Stimulated activated CD4-positive, alpha-beta T cell treated with anti-CD3 and anti-CD28 coated beads, Interleukin-4, amount 100 ng/mL, for 1 hour (primary cell): ENCODE measurements at places on chromosomes 5 and 9.
A peak's percentile ranks its signal among the peaks of the same experiment; 100 is the strongest.

- DNase-seq = no peak
Measured at GRCh38 chr9:87872079-87872624, 10.5 kb upstream of the SPATA31E1 start.

DNA sequence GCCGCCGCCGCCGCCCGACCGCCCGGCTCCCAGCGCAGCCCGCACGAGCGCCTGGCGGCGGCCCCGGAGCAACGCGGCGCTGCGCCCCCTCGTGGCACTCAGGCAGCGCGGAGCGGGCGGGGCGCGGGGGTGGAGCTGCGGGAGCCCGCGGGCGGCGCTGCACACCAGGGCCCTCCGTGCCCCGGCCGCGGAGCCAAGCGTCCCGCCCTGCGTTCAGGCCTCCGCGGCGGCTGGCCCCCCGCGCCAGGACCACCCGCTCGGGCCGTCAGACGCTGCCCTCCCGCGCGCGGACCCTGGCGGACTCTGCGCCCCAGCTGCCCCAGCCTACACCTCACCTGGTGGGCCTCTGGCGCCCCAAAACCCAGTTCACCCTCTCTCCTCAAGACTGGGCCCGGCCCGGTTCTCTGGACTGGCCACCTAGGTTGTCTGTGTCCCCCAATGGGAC lies at the start of gene RASGEF1C:
RASGEF1C (minus strand) TSS at position 75 of the 445 bp plus-strand sequence. CDS start 71,159 bp downstream, outside the sequence.
- DNase-seq = peak; percentile 75

DNA sequence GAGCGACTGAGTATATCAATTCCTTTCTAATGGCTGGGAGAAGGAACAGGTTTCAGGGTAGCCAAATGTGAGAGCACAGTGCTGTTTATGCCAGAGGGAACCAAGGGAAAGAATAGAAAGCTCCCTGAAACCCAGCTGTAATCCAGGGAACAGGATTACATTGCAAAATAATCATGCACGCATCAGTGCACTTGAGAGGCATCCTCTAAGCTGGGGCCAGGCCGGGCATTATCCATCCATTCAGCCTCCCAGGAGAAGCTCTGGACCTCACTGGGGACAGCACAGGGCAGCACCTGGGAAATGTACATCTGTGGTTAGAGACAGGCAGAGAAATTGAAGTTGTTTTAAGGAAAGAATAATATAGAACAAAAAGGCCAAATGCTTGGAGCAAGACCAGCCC lies 72.7 kb downstream of the MTRR start:
- no peak for DNase-seq

DNA sequence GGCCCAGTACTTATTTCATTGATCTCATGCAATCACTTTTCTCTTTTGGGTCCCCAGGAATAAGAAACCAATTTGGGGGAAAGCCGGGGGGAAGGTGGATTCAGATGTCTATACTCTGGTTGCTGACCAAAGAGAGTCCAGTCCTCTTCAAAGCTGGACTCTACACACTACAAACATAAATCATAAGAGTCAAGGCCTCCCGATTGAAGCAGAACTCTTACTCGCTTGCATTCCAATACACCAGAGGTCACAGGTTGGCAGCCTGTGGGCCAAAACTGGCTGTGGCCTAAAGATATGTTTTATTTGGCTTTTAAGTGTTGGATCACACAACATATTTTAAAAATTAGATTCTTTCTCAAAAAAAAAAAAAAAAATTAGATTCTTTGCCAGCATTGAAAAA lies 311.4 kb upstream of the MSX2 start:
- DNase-seq = no peak

DNA sequence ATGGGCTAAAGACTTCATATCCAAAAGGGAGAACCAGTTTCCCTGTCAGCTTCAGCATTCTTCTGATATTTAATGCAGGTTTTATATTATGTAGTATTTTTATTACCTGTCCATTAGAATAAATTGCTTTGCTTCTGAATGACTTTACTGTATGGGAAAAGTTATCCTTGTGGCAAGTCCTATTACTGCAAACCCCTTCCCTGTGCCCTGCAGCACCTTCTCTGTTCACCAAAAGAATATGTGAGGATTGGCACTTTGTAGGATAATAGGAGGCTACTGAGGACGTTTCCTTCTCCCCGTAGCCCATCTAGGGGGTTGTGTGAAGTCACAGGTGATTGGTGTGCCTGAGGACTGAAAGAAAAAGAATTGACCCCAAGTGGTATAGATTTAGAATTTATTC lies 296.1 kb downstream of the KDM4C start:
- no peak for DNase-seq

DNA sequence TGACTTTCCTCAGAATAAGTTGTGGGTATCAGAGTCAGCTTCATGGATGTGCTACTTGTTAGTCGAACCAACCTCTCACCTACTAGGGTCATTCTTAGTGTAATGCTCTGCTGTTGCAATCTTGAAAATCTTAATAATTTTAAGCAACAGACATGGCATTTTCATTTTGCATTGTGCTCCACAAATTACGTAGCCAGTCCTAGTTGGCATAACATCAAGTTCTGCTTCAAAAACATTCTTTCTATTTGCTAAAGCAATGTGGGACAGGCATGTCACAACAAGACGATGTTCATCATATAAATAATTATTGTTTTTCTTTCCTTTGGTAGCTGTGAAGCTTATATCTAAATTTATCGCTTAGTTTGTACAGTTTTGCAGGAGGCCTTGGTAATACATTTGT lies 39.3 kb upstream of the CDH12 start:
- DNase-seq = no peak

GRCh38 chr9:72884508-72884907 lies 68.3 kb downstream of the ALDH1A1 start:
- DNase-seq = no peak

- no peak for DNase-seq
Measured at GRCh38 chr5:115735108-115735998, 81.1 kb downstream of the CDO1 start.

- no peak for DNase-seq
Measured at GRCh38 chr5:89301321-89302025, 418.5 kb upstream of the MEF2C start.
